ENCODE measurements at places on chromosomes 7 and 10.

- DNase-seq = no peak
Observed at GRCh38 chr7:114468844-114469243, 54.2 kb downstream of the FOXP2 start.

DNA sequence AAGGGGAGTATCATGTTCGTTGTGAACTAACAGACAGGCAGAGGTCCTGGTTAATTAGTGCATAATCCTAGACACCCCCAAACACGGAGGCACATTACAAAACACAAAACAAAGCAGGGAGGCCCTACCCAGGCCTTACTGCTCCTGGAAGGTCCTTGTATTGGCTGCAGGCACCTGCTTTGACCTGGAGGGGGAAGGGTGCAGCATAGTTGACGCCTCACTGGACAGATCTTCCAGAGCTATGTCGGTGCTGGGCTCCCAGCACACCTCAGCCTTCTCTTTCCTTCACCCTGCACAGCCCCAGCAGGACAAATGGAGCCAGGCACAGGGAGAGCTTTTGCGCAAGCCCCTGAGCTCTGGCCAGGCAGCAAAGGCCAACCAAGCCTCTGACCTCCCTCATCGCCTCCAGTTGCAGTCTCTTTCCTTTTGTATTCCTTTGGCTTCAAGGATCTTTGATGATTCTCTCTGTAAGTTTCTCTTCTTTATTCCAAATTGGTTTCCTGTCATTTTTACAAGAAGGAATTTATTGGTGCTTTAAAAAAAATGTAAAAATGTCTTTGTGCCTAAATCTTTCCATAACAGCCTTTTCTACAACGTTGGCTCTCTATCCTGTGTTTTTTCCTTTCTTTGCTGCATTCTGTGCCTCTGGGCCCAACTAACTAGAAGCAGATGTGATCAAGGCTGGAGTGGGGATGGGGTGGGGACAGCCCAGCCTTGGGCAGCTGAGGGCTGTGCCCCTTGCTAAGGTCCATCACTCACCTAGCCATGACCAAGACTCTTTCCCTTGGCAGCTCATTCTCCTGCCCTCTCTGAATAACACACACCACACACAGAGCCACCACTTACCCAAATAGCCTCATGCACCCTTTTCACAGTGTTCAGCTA, 317.1 kb upstream of the NPVF start:
- peak; percentile 8 for DNase-seq

GRCh38 chr10:129455625-129456024, 11.4 kb upstream of the MGMT start:
- DNase-seq = no peak

DNA sequence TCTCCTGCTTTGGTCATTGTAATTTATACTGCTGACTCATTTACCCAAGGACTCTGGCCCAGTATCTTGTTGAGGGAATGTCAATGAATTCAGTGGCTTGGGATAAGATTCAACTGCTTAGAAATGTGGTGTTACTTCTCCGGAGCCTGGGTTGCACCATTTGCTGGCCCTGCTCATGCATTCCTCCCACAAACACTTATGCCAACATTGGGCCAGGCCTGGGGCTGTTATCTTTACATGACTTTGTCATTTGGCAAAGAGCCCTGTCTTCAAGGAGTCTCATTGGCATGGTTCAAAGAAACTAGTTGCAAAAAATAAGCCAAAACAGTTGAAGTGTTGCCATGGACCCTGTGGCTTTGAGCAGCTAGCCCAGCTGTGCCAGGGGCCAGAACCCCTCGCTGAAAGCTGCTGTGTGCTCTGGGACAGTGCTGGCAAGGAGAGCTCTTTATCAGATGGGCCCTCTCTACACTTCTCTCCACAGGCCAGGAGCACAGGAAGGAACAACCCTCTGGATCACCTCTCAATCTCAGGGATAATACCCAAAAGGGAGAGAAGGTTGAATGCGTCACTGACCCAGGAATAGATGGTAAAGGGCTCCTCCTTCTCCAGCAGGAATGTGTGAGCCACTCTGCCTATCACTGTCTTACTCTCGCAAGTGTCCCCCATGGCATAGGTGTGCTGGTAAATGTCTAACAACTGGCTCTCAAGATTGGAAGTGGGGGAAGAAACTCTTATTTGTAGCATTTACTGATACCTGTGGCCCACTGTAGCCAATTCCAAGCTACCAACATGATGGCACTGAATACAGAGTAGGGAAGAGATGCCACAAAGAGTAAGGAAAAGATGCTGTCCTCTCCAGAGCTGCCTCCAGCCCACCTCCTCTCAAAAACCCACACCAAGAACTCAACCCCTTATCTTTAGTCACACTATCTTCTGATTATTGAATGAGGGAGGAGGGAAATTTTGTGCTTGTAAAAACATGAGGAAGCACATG, 23.5 kb upstream of the PDE1C start:
- no peak for DNase-seq

DNA sequence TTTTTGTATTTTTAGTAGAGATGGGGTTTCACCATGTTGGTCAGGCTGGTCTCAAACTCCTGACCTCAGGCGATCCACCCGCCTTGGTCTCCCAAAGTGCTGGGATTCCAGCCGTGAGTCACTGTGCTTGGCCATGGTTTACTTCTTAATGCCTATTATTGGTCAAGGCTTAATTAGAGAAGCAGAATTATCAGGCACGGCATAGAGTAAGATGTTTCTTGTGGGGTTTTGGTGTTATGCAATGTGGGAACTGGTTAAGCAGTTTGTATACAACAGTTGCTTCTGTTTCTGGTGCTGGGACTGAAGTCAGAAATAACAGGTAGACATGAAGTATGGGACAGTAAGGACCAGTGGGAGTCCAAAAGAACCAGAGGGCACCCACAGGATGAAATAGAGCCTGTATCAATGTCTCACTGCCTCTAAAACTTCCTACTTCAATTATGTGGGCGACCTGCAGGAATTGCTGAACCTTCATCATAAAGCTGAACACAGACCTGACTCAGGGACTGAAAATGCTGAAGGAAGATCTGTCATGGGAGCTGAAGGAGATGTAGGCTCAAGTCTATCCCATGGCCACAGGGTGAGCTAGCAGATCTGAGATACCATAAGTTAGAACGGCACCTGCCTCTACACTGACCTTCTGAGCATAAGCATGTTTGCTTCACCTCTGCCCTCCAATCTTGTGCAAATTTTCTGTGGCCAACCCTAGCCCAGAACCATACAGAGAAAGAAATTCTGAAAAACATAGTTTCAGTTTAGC, 38.3 kb upstream of the VCL start:
- DNase-seq = no peak

DNA sequence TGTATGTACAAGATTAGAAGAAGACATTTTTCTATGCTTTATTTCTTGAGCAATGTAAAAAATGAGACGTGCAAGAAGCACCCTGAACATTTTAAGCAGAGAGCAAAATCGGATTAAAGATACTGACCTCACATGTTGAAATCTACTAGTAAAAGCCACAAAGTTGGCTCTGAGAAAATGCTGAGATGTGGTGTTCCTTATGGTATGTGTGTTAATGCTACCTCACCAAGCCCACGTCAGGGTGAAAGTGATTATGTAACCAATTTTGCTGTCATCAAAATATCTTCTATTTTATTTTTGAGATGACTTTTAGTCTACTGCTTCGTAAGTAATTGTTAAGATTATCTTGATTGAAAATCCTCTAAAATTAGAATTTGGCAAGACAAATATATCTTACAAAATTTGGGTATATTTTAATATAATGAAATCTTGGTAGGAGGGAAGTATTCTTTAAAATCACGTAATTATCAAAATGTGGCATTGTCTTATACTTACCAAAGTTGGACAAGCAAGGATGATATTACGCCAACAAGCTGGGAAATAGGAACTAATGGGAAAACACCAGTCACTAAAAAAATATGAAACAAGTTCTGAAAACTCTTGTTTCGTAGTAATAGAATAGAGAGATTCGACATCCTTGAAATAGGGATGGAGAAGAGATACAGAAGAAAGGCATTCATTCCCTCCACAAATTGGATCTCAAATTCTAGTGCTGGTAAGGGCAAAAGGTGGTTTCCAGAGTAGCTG, 5.8 kb downstream of the ADO start:
- no peak for DNase-seq

DNA sequence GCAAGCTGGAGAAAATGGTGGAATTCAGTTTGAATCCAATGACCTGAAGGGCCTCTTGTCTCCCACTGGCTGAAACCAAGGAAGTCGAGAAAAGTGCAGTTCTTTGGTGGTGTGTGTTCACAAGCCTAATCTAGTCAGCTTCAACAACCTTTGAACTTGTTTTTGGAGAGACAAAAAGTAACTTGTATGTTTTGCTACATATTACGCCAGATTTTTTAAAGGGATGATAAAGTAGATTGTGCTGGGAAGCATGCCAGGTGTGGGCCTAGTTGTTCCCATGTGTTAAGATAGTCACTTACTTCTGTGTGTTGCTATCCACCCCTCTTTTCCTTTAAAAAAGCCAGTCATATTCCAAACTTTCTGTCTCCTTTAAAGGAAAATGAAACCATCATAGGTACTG, 79.7 kb upstream of the FAM3C start:
- no peak for DNase-seq

DNA sequence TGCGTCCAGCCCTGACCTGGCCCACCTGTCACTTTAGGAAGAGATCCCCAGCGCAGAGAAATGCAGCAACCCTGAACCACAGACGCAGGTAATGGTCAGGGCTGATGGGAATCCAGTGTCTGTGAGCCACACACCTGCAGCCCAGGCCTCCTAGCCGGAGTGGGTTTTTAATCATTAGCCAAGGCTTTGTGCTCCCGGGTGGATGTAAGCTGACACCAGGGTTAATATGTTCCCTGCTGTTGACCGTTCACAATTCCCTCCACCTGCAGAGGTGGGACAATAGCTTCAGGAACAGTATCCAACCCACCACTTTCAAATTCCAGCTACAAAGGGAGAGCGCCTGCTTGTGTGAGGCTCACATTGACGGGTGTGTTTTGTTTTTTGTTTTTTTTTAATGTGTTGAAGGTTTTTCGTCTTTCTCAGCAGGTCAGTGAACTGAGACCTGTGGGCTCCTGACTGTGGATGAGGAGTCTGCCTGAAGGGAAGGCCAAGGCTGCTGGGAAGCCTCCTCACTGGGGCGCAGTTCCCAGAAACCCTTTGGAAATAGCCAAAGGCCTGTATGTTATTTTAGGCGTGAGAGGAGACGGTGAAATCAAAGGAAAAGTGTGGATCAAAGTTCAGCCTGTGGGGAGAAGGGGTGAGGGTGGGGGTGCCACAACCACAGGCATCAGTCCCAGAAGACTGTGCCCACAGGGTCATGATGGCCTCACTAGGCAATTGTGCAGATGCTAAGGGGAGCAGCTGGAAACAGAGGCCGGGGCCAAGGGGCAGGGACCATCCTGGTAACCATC, 111.1 kb downstream of the TNS3 start:
- DNase-seq = no peak

DNA sequence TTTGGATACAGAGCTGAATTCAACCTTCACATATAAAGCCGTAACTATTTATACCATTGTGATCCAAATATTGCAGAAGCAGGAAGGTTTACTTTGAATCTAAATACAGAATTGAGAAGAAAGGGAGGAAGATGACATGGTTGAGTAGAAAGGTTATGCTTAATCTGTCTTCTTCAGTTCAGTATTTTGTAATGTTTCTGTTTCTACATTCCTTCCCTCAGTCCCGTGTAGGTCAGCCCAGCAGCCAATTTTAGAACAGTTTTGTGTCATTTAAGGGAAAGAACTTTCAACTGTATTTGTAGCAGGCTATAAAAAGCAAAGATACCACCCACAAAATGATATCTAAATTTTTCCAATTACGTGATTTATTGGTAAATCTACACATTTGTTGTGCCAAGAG, 97.4 kb downstream of the CPED1 start:
- no peak for DNase-seq

DNA sequence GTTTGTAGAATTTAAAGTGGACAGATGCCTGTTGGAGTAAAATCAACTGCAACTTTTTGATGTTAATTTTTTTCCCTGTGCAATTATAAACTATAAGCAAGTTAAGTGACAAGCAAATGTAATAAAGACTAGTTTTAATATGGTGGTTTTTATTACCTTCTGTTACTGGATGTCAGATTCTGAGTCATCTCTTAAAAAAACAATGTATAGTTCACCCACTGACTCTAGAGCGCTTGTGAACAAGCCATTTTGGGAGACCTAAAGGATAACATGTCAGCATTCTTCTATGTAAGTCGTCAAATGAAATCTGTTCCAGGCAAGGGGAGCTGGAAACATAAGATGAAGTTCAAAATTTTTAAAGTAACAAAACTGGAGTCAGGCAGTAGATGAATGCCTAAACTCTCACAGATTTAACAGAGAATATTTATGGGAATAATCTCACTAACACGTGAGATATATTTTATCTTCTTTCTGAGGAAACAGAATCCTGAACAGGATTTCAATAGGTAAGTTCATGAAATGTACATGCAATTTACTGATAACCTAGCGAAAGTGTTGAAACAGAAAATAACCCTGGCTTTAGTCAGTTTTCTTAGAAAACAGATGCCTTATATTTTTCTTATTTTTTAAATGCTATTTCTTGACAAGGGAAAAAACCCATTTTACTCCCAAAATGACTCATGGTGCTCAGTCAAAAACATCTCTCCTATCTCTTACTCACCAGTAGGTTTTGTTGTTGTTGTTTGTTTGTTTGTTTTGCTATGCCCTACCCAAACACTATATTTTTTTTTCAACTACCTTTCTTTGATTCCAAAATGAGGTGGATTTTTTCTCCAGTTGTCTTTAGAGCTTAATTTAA, 91.7 kb downstream of the SLC39A12 start:
- no peak for DNase-seq

DNA sequence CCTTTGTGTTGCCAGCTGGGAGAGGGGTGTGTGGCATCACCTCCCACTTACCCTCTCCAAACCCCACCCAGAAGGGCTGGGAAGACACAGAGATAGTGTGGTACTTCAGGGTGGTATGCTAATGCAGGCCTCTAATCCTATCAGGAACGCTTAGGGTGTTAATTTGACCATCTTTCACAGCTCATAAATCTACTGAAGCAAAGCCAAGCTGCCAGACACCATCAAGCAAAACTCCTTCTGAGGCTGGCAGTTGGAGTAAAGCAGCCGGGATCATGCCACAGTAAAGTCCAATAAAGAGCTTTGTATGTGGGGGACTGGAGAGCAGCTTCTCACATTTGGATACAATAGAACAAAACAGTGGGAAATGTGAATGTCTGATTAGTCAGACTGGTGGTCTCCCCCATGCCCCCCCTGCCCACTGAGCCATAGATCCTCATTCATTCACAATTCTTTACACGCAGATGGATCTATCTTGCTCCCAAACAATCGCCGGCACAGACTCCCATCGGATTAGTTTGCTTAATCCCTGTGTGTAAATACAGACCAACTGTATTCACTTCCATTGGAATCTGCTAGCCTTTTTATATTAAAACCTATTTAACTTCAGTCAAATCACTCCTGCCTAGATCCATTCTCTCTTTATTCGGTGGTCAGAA, 29.6 kb downstream of the FGFBP3 start:
- DNase-seq = peak; percentile 93
